NCI-H774 (cell line): ENCODE measurements at places on chromosomes 1 and 21.

DNA sequence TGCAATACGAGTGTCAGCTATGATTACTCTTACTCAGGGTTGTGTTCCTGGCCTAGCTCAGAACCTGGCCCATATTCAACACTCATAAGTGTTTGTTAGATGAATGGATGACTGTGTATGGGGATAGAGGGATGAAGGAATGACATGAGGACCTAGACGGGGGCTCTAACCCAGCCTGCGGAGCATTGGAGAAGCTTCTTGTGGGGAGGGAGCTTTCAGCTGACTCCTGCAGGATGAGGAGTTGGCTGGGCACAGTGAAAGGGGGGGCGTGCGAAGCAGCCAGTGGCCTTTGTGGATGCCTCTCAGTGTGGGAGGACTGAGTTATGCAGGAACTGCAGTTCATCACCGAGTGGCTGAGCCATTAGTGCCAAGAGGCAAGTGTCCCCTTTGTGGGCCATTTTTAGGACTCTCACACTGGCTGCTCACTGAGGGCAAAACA is 1.2 kb upstream of the EXTL1 start:
- no peak for DNase-seq

DNA sequence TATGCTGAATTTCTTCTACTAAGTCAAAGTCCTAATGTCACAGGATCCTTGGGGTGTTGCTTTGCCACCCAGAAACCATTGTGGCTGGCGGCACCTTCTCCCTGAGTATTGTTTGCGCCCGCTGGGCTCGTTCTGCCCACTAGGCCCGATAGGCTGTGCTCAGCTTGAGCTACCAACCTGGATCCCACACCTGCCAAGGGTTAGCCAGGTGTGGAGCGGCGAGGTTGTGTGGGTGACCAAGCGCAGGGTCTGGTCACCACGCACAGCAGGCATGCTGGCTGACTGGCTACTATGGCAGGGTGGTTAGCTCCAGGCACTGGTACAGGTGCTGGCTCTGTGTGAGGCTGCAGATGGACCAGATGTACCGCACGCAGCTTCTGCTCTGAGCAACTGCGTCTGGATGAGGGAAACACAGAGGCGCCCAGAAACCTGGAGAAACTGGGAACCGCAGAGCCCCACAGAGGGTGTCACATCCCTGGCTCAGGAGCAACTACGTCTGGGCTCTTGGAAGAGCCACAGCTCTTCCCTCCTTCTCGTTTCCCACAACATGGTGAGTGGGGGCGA is 50.3 kb upstream of the SCYL3 start:
- DNase-seq = no peak

- DNase-seq = no peak
These were observed 18.8 kb downstream of the TMPRSS15 start for GRCh38 chr21:18384771-18385170.

GRCh38 chr1:196891251-196891650 is 3.4 kb downstream of the CFHR4 start:
- DNase-seq = no peak

DNA sequence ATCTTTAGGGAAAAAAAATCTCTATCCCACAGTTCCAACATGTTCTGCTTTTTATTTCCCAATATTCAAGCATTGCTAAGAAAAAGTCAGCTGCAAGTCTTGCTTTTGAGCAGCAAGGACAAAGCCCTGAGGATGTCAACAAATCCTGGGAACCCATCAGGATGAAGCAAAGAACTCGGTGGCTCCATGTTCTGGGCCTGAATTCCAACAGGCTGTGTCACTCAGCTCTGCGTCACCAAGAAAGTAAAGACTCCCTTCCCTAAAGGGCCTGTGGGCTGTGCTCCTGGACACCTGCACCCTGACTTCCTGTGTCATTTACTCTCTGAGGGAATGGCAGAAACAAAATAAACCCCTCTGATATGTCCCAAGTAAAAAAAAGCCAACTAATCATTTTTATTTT is 95.5 kb downstream of the TIAM1 start:
- DNase-seq = no peak

DNA sequence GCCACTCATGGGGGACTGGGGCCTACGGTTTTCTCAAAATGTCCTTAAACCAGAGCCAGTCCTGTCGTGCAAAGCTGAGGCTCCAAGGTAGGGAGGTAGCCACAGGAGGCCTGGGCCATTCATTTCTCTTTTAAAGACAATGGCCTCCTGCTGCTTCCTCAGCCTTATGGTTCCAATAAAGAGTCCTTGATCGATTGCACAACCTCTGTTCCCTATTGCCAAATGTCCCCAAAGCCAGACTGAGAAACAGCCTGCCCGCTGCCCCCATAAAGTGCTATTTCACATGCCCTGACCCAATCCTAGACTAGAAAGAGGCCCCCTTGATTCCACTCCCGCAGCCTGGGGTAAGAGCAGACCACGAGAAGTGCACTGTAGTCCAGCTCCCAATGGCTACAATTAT is 166.7 kb downstream of the CLIC6 start:
- DNase-seq = no peak

GRCh38 chr1:212968368-212968863 is 18.1 kb downstream of the VASH2 start:
- DNase-seq = no peak

GRCh38 chr1:37372302-37372701 is 102.1 kb upstream of the ZC3H12A start:
- DNase-seq = no peak

- no peak for DNase-seq
These were observed 10.0 kb downstream of the LRP8 start for GRCh38 chr1:53317646-53318539.

GRCh38 chr1:101613546-101613945 is 376.7 kb downstream of the S1PR1 start:
- no peak for DNase-seq

DNA sequence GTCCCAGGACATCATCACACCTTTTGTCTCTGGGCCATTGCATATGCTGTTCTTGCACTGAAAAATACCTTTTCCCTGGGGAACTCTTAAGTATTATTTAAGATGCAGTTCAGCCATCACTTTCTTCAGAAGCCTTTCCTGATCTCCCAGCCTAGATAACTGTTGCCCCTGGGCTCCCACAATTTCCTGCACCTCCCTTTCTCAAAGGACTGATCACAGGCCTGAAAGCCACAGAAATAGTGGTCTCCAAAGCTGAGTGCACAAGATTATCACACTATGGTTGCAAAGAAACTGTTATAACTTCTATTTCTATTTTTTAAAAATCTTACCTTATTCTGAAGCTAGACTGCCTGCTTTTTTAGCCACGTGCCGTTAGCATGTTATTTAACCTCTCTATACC is 2.8 kb upstream of the ZSCAN20 start:
- no peak for DNase-seq

DNA sequence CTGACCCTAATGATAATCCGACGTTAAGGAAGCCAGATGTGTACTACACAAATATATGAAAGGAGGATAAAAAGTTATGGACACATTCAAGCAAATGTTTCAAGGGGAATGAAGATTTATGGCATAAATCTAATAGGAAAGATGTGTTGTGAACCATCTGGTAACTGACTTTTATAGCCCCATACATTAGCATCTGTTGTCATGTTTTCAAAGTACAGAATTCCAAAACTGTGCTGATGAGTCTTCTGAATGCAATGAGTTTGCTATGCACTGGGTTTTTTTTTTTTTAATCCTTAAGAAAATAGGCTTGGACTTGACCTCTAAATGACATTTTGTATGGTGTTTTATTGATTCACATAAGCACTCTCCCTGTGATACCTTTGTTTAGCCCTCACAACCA is 158.5 kb upstream of the ESRRG start:
- DNase-seq = no peak

GRCh38 chr1:67951014-67951413 is 99.4 kb downstream of the DIRAS3 start:
- no peak for DNase-seq

DNA sequence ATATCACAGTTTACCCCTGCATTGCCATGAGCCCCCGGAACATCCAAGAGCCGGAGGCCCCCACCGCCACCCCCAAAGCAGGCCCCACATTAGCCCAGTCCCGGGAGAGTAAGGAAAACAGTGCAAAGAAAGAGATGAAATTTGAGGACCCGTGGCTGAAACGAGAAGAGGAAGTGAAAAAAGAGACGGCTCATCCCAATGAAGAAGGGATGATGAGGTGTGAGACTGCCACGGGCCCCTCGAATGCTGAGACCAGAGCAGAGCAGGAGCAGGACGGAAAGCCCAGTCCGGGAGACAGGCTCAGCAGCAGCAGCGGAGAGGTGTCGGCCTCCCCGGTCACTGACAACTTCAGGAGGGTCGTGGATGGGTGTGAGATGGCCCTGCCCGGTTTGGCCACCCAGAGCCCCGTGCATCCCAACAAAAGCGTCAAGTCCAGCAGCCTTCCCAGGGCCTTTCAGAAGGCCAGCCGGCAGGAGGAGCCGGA is 532.4 kb downstream of the KIF26B start:
- no peak for DNase-seq

DNA sequence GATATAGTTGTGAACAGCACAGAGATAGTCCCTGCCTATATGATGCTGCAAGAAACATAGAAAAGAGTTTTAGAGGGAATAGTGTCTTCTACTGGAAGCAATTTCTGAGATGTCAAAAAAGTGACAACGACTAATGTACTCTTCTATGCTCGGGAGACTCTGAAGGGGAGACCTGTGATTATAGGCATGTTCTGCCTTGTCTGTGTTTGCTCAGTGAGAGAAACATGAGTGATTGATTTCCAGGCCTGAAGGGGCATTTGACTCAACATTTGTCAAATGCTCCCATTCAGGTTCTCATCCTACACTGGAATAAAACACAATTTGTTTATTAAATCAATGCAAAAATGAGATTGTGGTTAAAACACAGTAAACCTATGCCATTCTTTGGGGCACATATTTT is 131.8 kb downstream of the CTH start:
- no peak for DNase-seq

- DNase-seq = no peak
These were observed 22.6 kb downstream of the COL18A1 start for GRCh38 chr21:45427331-45428271.

DNA sequence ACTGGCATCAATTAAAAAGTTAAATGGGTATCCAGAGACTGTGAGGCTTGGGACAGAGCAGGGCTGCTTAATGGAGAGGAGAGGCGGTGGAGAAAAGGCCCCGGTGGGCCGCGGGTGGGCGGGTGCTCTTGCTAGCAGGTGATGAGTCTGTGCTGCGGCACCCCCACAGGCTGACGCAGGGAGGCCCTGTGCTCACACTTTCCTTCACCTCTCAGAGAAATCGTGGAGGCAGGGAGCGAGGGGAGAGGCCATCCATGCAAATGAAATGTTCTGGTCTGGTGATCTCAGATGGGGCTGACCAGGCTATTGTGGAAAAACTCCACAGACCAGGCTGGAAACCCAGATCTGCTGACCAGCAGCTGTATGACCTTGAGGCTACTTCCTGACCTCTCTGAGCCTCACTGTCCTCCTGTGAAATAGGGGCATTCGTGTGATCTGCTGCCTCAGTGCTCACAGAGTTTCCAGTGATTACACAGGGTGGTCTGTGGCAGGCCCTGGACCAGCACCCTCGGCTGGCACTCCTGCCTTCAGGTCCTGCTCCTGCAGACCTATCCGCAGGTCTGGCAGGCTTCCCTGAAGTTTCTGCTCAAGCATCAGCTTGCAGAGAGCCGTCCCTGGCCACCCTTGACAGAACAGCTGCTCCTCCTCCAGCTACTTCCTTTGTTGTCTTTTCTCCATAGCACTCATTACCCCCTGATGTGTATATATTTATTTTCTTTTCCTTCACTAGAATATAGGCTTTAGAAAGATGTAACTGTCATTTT is 89.2 kb downstream of the BEND5 start:
- no peak for DNase-seq

GRCh38 chr1:203186446-203187303 is at the start of gene CHI3L1:
Gene CHI3L1, minus strand, starts transcription at chr1:203186704. Its CDS starts 81 bp downstream, at chr1:203186623.
- no peak for DNase-seq
